ENCODE measurements at places on chromosomes 13 and 19. TPM values are rescaled to one million over a fixed set of nuclear protein-coding genes. Genes with fewer than 3 reads are reported as not detected.

Gene MEIOSIN
- not detected for total RNA-seq

DNA sequence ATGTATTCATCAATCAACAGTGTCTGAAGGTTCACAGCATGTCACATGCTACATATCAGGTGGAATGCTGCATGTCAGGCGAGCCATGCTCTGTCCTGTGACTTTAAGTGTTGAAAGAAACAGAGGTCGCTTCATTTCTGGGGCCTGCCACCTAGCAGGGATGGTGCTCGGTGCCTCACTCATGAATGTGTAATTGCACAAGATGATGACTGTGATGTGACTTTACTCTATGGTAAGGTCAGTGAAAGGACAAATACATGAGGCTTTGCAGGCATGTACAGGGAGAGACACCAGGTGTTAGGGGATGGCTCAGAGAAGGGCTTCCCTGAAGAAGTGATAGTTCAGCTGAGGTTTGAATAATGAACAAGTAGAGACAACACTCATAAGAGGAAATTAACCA is 66.7 kb downstream of the FRY start:
- H3K27me3 ChIP-seq: no peaks in the 10 kb centered on the region
- H3K27ac ChIP-seq: no peak overlapping the region
- no peak for DNase-seq
- no peaks in the 10 kb centered on the region for H3K4me1 ChIP-seq

GRCh38 chr13:114081761-114082681 is 50.4 kb downstream of the RASA3 start:
- H3K4me3 ChIP-seq: no peak overlapping the region
- DNase-seq: no peak
- H3K27ac ChIP-seq: no peak overlapping the region
- no peaks in the 10 kb centered on the region for H3K27me3 ChIP-seq

Gene PRTN3
- total RNA-seq: not detected
